ENCODE measurements at places on chromosomes 6 and 20. TPM values are rescaled to one million over a fixed set of nuclear protein-coding genes. Genes with fewer than 3 reads are reported as not detected.

KHDC1 gene
- total RNA-seq = 3.3 TPM

PI3 gene
- total RNA-seq = not detected

DNA sequence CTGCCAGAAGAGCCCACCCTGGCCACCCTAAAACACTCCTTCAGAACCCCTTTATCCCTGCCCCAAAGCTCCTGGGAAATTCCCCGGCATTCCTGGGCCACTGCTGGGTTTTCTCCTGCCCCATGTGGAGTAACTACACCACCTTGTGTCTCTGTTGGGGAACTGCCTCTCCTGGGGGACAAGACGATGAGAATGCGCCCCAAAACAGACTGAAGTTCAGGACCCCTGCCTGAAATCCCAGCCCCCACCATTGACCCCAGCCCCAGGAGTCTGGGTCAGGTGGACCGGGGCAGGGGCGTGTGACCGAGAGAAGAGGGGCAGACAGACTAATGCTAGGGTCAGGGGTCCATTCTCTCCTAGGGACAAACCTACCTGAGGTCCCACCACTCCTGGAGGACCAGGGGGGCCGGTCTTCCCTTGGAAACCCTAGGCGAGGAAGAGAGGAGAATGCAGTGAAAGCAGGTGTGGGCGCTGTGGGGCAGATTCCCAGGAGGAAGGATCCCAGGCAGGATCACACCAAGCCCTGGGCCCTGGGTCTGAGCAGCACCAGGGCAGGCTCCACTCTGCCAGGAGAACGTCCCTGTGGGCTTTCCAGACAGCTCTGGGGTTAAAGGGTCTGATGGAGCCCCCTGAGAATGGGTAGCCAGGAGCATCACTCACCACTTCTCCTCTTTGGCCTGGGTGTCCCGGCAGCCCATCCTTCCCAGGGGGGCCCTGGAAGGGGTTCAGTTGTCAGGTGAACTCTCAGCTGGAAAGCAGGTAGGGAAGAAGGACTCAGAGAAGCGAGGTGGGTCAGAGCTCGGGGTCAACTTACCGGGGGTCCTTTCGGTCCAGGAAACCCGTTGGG lies 19.4 kb downstream of the COL11A2 start:
- DNase-seq = no peak

- DNase-seq = peak; percentile 57
These were observed 126.9 kb upstream of the TIAM2 start for GRCh38 chr6:154868143-154868594.

GRCh38 chr6:42141603-42142117 lies 760 bp downstream of the C6orf132 start:
- DNase-seq = no peak

GRCh38 chr20:1707588-1708449 lies 50.2 kb upstream of the SIRPG start:
- DNase-seq = no peak
